SK-N-SH treated with all-trans-retinoic acid at 6 μM for 48 hours (cell line): ENCODE measurements at places on chromosomes 1 and 21.

DNA sequence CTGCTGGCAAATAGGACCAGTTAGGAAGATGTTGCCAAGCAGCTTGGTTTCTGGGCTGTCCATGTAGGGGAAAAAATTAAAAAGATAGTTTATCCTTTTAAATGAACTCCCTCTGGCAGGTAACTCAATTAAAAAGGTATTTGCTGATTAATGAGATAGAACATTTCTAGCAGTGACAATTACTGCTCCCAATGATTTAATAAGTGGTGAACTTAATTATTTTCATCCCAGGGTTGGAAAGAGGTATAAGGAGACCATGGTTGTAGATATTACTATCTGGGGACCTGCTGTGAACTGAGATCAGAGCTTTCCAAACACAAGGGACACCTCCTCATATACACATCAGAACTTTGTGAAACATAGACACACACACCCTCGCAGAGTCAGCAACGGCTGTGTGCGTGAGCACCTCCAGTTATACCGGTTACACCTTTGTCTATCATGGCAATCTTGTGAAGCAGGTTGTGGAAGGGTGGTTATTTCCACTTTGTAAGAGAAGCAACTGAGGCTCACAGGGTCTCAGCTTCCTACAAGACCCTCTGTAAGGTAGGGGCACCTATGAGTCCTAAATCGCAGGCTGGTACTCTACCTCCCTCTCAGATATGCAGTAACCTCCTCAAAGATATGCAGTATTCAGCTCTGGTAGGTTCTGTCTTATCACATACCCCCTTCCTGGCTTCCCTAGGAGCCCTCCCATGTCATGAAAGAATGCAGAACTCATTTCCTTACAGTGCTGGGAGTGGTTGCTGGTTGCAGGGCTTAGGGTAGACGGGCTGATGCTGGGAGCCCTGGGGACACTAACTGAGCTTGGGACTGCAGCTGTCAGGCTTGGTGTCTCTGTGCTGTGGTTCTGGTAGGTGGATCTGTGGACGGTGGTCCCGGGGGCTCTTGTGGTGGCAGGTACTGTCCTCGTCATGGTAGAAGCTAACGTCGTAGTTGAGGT is 18.5 kb upstream of the MAGOH start:
- ATAC-seq = no peak

DNA sequence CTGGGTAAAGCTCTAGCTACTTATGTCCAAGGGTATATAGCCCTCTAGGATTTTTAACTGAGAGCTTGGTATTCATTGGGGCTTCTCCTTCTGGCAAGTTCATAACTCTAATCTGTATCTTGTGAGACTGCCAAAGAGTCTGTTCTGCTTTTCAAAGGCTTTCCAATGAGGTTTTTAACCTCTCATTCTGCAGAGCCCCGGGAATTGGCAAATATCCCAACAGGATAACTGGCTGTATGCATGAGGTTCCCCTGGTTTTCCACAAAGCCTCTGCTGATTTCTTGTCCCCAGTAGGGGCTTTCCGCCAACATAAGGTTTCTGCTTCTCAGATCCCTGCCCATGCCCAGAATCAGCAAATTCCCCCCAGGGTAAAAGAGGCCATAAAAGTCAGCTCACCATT is 40.9 kb downstream of the RPL5 start:
- no peak for ATAC-seq

DNA sequence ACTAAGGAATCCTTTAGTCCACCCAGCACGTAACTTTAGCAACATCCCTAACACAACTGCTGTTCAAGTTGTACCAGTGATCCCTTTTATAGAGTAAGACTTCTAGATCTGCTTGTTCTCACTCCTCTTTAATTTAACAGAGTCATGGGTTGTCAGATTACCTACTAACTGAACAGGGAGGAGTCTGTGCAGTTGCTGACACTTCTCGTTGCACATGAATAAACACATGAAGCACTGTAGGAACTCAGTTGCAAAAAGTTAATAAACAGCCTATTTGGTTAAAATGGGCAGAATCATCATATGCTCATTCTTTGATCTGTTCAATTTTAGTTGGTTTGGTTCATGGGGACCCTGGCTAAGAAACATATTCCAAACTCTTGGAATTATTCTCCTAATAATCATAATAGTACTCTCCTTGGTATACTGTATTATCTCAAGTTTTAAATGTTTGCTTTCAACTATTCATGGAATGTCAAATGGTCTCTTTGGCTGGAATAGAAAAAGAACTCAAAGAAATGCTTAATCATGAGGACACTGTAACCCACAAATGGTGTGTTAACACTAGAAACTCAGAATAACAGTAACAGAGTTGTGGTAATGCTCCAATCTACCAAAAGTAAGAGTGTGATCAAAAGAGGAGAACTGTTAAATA is 15.6 kb downstream of the PLPPR5 start:
- ATAC-seq = no peak

DNA sequence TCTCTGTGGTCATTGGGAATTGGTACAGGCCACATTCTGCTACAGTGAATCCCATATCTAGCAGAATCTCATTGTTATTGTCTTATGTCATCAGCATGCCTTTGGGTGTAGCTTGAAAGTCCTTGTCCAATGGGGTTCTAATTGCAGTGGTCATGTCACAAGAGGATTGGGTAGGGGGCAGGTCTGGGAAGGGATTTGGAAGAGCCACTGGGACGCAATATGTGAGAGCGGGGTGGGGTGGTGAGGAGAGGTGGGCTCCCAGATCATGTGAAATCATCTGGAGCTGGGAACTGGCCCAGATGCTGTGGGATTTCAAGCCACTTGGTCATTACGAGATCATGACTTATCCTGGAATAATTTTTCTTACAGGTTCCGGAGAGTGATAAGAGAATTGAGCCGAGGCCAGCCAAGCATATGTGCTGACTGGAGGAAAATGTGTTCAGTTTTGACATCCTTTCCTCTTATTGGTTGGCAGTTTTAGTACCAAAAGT is 16.3 kb downstream of the CNIH3 start:
- ATAC-seq = peak; percentile 28

- ATAC-seq = no peak
Measured at GRCh38 chr1:89578151-89578550, 53.5 kb downstream of the LRRC8B start.

- no peak for ATAC-seq
Measured at GRCh38 chr1:181219938-181220337, 131.4 kb downstream of the IER5 start.

DNA sequence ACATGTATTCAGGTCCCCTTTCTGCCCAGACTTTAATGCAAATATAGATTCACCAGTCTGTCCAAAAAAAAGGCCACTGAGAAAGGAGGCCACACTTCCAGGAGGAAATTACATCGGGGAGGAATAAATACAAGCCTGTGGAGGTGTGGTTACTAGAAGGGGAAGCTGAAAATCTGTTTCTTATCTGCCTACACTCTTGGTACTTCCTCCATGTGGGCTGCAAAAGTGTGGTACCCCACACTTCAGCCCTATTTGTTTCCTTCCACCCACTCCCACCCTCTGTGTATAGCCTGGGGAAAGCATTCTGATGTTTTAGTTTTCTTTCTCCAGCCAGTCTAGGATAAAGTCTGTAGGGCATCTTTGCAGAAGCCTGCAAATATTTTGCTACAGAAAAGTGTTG is 38.4 kb downstream of the UTP25 start:
- no peak for ATAC-seq

GRCh38 chr21:42140196-42140934 is 69.2 kb downstream of the UMODL1 start:
- ATAC-seq = no peak

DNA sequence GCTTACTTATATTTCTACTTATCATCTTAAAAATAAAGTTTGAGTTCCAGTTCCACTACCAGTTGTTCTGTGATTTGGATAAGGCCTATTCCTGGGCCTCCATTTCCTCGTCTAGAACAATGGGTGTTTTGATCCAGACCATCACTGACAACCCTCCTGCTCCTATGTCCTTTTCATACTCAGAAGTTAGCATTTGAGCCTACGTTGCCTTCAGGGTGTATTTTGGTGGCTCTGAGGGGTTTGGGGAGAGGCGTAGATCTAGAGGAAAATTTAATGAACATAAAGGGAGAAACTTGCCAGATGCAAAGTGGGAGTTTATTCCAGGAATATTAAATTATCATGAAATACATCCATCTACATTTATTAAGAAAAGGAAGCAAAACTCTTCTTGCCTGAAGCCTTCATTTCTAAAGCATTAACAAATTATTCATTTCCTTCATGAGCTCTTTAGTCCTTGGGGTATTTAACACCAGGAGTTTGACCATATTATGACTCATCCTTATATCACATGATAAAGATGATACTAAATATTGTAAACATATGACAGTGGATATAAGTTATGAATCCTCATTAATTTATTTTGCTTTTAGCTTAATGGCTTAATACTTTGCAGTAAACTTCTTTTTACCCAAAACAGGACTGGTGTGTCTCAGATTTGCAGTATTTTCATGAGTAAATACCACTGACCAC is 47.2 kb upstream of the SYT14 start:
- peak; percentile 39 for ATAC-seq

DNA sequence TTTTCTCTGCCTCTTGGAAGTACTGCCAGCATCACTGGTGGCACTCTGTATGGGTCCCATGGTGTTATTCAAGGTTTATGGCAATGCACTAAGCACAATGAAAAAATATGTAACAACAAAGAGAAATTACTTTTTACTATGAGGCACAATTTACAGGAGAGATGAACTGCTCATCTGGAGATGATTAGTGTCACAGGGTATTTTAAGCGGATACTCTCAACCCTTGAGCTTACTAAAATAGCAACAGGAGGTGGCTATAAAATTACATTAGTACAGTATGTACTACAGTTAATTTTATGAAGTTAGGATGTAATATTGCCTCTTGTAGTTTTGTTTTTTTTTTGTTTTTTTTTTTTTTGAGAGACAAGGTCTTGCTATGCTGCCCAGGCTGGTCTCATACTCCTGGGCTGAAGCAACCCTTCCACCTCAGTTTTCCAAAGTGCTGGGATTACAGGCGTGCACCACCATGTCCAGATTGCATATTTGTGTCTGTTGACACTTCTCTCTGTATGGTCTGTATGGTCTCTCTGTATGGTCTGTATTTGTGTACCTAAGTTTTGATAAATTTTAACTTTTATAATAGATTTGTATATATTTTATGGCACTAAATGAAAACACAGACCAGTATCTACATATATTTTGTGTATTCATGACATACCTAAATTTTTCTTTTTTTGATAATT is 175.6 kb upstream of the HP1BP3 start:
- peak; percentile 65 for ATAC-seq

DNA sequence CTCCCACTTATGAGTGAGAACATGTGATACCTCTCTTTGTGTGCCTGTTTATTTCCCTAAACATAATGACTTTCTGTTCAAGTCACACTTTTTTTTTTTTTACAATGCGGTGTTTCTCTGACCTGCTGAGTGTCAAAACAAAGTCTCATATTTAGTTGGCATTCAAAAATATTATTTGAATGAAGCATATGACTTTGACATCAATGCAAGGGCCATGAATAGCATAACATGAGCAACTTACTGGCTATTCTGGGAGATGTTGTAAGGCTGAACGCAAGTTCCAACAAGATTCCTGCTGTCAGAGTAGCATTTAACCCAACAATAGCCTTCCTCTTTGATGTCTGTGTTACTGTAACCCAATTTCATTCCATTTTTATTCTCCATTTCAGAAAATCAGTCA is 2.0 kb upstream of the KRTAP19-1 start:
- no peak for ATAC-seq

DNA sequence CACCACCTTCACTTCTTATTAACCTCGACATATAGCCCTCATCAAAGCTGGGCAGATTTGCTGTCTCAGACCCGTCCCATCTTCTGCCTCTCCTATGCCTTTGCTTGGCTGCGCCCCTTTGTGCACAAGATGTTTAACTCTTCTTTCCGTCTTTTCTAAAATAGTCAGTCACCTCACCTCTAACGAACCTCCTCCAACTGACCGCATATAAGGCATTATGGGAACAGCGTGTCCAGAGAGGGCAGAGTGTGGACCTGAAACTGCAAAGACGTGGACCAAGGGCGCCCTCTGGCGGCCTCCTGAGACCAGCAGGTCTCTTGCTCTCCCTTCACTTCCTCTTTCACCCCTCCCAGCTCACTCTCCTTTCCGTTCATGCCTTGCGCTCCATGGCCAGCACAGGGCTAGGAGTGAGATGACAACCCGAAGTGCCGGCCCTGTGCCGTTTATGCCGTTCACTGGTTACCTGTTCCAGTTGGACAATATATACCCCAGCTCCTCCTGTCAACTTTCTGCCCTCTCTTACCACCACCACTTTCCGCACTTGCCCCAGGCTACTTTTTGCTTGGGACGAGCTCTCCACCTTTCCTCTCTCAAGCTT is 2.5 kb upstream of the METTL25B start:
- peak; percentile 80 for ATAC-seq

DNA sequence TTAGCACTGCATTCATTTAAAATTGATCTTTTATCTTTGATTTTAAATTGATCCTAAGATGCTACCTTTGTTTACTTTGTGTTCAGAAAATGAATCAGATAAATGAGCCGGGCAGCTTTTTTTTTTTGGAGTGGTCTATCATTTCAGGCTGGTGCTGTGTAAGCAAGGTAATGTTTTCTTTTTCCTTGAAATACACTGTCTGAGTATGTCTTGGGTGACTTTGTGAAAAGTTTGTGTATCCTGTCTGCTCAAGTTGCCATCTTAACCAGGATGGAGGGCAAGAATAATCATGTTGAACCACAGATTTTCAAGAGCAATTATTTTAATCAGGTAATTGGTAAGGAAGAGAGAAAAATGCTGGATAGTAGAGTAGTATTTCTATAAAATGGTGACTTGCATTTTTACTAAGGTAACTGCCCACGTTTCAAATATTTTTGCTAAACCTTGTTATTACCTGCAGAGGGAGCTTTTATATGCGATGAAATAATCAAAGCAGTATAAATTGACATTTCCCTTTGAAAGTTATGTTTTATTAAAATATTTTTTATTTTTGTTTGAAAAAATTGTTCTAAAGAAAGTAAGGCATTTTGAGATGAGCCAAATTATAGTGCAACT is 11.1 kb downstream of the ADGRL2 start:
- ATAC-seq = no peak
